Thymus (tissue), 14 donors: ENCODE measurements at places on chromosomes 2 and 18. TPM values are rescaled to one million over a fixed set of nuclear protein-coding genes. Genes with fewer than 3 reads are reported as not detected.

- H3K36me3 ChIP-seq = no peaks in the 10 kb centered on the region
- no peaks in the 10 kb centered on the region for H3K27me3 ChIP-seq
- H3K4me3 ChIP-seq = no peak overlapping the region
Measured at GRCh38 chr2:67997903-67998302, 64.9 kb downstream of the C1D start.

The TLX2 gene
- total RNA-seq = 0.19 TPM

The NGEF gene
- 0.14 TPM for total RNA-seq

The IL37 gene
- total RNA-seq = 0.09 TPM

The SLC4A5 gene
- total RNA-seq = 0.85 TPM
